ENCODE measurements at places on chromosomes 5 and 9.
A peak's percentile ranks its signal among the peaks of the same experiment; 100 is the strongest.

DNA sequence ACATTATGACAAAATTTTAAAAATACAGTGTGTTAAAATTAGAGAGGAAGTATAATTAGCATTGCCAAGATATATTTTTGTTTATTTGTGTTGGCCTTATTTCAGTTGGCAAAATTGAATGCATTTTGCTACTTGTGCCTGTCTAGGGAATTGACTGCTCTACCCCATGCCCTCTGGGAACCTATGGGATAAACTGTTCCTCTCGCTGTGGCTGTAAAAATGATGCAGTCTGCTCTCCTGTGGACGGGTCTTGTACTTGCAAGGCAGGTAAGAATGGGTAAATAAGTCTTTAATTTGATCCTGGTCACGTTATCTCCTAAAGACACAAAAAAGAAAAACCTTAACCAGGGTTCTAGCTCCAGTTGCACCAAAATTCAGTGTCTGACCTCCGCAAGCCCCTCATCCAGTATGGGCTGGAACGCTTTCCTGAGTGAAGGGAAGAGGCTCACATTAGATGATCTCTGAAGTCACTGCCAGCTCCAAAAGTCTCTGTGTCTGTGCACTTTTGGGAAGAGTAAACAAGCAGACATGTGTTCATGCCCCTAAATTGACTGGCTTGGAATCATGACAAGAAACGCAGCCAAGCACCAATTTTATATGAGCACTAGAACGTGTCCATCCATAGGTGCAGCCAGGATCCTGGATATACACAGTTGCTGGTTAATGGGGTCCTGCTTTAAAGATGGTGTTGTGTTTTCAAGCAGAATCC, 98.3 kb upstream of the PRRC1 start:
- DNase-seq, result no peak

GRCh38 chr5:138775034-138775433, 21.8 kb downstream of the CTNNA1 start:
- no peak for DNase-seq

DNA sequence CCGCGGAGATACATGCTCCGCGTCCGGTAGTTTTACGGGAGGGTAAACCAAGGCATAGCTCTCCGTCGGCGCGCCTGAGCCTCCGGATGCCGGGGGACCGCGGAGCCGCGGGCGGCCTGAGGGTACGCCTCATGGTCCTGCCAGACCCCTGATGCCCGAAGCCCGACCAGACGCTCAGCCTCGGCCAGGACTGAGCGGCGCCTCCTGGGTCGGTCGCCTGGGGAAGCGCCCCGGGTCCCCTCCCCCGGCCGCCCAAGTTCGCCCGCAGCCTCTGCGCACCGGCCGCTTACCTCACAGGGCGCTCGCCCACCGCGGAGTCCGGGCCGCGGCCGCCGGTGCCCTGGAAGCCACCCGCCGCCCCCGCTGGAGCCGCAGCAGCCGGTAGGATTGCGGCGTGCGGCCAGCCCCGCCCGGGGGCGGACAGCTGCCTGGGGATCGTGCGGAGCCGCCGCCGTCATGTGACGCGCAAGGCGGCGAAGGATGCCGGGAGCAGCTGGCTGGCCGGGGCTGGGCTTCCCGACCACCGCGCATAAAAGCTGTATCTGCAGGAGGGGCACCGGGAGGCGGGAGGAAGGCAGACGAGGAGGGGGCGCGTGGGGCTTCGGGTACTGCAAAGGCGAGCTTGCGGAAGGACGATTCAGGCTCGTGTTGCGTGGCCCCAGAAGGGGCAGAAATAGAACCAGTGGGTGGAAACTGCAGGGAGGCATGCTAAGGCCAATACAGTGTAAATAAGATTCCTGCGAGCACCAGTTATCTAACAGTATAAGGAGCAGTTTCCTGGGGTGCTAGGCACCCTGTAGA, at the start of gene FBXO10:
FBXO10 (minus strand) TSS at position 460 of the 801 bp plus-strand sequence. CDS start 34,612 bp downstream, outside the sequence.
- peak; percentile 34 for DNase-seq

GRCh38 chr9:15155826-15156225, 151.2 kb downstream of the TTC39B start:
- DNase-seq, result no peak

DNA sequence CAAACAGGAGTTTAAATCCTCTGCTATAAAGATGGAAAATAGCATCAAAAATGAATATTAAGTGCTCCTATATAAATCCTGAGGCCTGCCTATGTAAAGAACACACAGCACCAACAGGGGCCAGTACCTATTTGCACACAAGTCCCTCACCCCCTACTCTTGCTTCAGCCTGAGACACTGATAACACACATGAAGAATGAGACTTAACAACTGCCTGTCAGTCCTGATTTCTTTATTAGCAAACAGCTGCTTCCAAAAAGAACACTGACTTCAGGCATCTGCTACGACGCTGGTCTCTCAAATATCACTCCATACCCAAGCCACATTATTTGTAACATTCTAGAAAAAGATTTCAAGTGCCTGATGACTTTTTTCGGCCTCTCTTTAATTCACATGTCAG, 55.5 kb downstream of the MYO10 start:
- DNase-seq, result no peak

DNA sequence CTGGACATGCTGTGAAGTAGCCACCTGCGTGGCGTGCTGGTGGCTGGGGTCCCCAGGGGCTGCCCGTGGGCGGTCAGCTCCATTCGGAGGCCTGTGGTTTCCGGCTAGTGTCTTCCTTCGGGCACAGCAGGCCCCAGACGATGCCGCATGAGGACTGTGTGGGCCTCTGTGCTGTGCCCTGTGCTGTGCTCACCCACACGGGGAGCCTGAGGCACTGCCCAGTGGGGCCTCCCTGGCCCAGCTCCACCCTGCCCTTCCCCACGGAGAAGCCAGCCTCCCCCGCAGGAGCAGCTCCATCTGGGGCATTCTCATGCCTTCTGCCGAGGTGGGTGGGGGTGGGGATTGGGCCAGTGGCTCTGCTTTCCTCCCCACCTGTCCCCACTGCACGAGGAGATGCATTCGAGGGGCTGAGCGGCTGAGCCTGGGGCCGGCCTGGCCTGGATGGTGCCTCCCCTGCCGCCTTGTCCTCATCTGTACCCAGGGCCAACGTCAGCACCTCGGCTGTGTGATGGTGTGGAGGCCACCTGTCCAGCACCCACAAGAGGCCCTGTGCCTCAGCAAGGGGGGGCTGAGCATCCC, 24.2 kb downstream of the RXRA start:
- no peak for DNase-seq

- DNase-seq, result no peak
Observed at GRCh38 chr5:57366744-57367143, 115.9 kb downstream of the ACTBL2 start.

- no peak for DNase-seq
Observed at GRCh38 chr9:129198319-129199043, 20.4 kb upstream of the IER5L start.

DNA sequence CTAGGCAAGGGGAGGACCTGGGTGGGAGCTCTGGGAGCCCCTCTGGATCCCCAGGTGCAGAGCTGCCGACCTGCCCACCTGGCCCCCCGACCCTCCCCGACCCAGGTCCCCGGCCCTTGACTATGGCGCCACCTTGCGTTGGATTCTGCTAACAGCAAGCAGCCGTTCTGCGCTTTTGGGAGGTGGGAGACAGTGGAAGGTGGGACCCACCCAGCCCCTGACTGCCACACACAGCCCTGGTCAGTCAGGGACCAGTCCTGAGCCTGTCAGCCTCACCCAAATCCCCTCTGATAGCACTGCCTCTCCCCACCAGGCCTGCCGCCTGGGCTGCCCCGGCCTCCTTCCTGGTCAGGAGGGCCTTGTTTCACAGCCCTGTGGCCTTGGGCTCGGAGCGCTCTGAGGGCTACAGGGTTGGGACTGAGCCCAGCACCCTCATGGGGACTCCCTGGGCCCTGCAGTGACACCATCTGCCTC, 77.9 kb downstream of the HMCN2 start:
- no peak for DNase-seq

DNA sequence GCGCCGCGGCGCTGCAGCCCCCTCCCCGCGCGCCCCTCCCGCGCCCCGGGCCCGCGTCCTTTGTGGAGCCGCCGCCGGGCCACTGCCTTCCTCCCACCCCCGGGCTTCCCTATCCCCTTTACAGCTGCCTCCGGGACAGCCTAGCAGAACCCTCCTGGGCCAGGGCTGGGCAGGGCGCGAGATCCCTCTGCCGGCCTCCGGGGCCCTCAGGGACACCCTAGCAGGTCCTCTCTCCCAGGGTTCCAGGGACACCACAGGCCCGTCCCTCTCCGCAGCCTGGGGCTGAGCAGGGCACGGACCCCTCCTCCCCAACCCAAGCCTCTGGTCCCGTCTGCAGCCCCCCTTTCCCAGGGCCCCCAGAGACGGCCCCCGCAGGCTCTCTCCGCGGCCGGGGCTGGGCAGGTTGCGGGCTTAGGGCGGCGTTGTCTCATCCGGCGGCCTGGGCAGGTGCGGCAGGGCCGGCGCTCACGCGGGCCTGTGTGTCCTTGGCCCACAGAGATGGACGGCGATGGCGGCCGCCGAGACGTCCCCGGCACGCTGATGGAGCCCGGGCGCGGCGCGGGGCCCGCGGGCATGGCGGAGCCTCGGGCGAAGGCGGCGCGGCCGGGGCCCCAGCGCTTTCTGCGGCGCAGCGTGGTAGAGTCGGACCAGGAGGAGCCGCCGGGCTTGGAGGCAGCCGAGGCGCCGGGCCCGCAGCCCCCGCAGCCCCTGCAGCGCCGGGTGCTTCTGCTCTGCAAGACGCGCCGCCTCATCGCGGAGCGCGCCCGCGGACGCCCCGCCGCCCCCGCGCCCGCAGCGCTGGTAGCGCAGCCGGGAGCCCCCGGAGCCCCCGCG, 710 bp downstream of the WNK2 start:
- DNase-seq, result no peak

DNA sequence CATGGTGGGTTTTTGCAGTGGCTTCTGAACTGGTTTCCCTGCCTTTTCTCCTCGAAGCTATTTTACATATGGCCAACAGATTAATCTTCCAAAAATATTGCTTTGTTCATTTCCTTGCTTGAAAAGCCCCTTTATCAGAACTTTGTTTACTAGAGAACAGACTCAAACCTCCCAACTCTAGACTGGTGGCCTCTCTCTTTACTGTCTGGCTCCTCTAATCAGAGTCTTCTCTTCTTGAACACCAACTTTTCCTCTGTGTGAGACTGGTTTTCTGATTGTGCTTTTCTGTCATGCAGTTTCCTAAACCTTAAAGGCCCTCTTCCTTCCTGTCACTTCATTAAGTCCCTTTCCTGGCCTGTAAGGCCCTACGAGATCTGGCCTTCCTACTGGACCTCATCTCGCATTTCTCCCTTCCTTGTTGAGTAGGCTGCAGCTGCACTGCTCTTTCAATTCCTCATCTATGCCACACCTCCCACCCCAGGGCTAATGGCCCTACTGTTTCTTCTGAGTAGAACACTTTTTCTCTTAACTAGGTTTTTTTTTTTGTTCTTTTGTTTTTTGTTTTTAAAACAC, 5.7 kb downstream of the C9orf43 start:
- DNase-seq, result no peak

DNA sequence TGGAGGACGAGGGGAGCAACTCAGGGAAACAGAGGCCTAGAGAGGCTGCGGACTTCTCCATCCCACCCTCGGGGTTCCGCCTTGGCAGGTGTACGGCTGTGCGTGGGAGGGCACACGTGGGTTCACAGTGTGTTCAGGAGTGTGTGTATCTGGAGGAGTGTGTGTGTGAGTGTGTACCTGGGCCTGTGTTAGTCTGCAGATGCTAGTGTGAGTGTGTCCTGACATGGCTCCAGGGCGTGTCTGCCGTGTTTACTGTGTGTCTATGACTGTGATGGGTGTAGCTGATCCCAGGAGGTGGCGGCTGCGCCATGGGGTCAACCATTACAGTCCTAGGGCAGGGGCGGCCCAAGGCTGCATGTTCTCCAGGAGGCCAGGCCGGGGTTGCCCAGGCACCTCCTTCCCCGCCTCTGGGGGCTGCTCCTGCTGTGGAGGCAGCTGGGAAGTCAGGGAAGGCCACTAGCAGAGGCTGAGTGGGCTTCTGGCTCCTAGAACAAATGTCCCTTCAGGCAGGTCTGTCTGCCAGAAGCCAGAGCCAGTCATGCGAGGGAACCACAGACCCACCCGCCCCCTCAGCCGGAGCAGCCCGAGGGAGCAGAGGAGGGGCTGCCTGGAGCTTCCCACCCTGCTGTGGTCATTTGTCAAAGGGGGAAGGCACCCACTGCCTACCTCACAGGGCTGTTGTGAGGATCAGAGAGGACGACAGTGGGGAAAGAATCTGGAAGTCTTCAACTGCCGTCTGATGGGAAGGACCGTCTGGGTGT, 21.4 kb downstream of the CRB2 start:
- DNase-seq, result no peak

DNA sequence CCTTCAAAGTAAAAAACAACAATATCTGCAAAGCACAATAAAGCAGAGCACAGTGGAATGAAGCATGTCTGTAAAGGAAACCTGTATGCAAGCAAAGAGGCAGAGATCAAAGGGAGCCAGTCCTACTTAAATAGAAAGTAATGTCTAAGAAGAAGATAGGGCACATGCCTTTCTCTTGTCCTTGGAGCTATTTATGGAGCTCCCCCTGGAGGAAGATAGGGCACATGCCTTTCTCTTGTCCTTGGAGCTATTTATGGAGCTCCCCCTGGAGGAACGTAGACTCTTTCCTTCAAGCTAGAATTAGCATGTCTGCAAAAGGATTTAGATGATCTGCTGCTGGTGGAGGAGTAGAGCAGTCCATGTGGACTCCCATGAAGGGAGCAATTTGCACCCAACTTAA, 168.1 kb upstream of the RASEF start:
- DNase-seq, result no peak
